ENCODE measurements at places on chromosomes 13 and 19.

DNA sequence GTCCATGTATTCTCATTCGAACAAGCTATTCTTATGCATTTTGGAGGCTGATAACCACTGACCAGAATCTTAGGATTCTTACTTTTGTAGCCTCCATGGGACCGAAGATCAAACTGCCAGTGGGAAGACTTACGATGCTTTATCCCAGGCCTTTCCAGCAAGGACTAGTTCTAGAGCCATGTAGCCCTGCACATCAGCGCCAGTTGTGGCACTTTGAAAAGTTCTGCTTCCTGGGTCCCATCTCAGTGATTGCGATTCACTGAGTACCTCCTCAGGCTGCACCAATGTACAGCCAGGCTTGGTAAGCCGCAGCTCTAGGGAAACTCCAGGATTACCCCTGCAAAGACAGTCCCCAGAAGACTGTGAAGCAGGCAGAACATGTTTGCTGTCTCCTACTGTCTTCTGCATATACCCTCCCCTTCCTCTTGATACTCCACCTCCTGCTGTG is 18.9 kb upstream of the ENOX1 start:
- DNase-seq, result no peak

GRCh38 chr13:105660561-105660960 is 874.9 kb downstream of the EFNB2 start:
- no peak for DNase-seq

GRCh38 chr19:34975056-34975455 is 11.0 kb upstream of the ZNF792 start:
- no peak for DNase-seq

DNA sequence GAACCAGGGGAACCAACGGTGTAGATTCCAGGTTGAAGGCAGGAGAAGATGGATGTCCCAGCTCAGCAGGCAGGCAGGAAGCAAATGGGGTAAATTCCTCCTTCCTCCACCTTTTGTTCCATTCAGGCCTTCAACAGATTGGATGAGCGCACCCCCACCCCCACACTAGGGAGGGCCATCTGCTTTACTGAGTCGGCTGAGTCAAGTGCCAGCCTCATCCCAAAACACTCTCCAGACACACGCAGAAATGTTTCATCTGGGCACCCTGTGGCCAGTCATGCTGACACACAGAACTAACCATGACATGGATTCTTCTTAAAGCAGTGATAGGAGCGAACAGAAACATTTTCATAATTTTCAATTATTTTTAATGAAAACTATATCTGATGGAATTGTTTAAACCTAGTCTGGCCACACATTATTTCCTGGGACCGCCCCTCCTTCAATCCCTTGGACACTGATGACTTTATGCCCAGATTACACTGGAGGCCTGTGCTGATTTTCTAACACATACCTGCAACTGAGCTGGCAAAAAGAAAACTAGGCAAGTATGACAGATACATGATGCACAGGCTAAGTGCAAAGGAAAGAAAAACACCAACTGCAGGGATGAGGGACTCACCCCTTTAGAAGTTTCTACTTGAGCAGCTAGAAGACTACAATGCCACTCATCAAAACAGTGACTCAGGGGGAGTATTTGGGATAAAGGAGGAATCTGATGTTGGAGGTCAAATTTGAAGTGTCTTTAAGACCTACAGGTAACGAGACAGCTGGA is 154.2 kb downstream of the TNFRSF19 start:
- no peak for DNase-seq

- DNase-seq, result no peak
Measured at GRCh38 chr19:50377051-50377461, 799 bp downstream of the NR1H2 start.
